Activated CD4-positive, alpha-beta T cell treated with anti-CD3 and anti-CD28 coated beads, Interleukin-2, Interleukin-6, amounts not matched to agents 100 ng/mL and 50 ng/mL, durations not matched to agents 16 hours and 8 hours (primary cell): ENCODE measurements at places on chromosomes 13 and 19.

- DNase-seq, result no peak
These were observed 107.1 kb downstream of the UBL3 start for GRCh38 chr13:29743201-29743786.

GRCh38 chr19:48010932-48011758 lies 16.7 kb downstream of the ELSPBP1 start:
- DNase-seq, result no peak

GRCh38 chr19:608155-609003 lies 18.7 kb downstream of the HCN2 start:
- no peak for DNase-seq

DNA sequence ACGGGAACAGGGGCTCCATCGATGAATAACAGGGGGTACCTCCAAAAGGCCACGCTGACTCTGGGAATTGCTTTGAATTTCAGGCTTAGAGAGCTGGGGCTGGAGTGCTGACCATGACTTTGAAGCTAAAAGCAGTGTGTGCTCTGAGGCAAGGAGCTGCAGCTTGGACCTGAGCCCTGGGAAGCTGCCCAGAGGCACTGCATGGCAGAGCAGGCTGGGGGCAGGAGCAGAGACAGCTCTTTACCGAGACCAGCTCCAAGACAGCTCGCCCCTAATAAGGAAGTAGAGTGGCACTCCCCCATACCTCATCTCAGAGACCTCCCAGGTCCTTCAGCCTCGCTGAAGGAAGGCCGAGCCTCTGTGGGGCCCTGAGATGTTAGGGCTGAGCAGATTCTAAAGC lies 200.2 kb downstream of the COL4A1 start:
- DNase-seq, result no peak

DNA sequence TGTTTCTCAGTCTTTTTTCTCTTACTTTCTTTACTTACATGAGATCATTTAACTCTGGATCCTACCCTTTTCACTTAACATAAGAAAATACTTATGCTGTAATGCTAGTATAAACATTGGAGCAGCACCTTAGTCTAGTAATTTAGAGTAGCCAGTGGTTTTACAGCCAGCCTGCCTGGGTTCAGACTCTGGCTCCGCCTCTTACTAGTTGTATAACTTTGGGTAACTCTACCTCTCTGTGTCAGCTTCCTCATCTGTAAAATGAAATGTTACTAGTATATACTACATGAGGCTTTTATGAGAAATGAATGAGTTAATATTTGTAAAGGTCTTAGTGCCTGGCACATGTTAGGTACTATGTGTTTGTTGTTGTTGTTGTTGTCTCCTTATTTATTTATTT lies 5.6 kb downstream of the CDADC1 start:
- peak; percentile 21 for DNase-seq

DNA sequence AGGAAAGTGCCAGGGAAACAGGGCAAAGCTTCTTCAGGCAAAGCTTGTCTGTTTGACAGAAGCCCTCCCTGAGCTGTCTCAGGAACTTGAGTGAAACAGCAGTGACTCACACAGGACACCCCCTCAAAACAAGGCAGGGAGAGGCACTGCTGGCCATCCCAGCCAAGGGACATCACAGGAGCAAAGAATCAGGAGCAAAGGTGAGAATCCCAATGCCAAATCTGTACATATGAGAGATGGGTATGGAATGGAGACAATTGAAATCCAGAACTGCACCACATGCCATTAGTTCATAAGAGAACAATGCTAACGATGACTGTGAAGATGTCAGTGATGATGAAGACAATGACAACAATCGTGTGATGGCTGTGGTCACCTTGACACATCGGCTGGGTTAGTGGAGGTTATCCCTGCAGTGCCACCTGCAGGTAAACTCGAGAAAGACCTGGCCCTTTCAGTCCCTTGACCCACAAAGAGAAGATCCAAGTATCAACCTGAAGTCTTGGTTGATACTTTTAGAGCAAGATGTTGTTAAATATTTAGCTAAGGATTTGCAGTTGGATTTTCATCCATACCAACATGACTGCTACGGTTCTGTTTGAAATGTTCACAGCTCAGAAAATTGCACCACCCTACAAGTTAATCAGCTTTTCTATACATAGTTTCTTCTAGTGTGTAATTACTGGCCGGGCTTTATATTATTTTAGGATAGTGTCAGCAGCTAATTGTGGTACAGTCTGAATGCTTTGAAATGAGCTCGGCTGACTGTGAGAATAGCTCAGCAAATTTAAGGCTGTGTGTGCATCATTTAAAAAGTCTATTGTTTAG lies 42.0 kb upstream of the IPO5 start:
- DNase-seq, result peak; percentile 23

DNA sequence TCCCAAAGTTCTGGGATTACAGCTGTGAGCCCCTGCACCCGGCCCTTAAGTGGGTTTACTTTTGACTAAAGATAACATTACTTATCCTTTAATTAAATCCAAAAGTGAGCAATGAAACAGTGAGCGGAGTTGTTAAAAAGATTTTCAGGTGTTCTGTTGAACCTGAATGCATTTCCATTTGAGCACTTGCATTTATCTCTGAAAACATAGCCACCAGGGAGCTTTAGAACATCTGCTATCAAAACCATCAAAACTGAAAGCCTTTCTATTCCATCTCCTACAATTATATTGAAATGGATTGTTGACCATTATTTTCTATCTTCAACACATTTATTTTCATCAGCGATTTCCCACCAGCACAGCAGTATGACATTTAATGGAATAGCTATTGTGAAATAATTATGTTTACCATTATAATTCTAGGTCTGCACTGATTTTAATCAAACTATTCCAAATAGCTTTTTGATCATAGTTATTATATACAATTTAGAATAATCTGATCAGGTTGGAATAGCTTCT lies 269.0 kb downstream of the FGF14 start:
- no peak for DNase-seq

- DNase-seq, result no peak
These were observed 15.0 kb upstream of the NAXD start for GRCh38 chr13:110600261-110600819.

DNA sequence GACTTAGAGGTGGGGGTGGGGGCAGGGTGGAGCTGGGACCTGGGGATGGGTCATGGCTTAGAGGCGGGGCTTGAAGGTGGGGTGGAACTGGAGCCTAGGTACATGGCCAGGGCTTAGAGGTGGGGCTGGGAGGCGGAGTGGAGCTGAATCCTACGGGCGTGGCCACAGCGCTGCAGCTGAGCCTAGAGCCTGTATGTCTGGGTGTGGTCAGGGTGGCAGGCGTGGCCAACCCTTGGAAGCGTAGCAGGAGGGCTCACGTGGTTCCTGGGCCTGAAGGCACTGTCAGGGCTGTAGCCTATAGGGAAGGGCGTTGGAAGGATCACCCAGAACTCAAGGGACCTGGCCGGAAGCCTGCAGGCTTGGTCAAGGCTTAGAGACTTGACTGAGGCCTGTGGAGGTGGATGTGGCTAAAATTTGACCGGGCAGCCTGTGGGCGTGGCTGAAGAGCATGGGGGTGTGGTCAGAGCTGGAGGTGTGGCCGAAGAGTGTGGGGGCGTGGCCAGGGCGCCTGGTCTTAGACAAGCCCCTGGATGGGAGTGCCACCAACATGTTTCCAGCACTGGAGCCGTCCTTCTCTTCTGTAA lies 24.3 kb downstream of the COLGALT1 start:
- peak; percentile 49 for DNase-seq

- no peak for DNase-seq
These were observed 78.3 kb downstream of the ELF1 start for GRCh38 chr13:40940841-40941240.

DNA sequence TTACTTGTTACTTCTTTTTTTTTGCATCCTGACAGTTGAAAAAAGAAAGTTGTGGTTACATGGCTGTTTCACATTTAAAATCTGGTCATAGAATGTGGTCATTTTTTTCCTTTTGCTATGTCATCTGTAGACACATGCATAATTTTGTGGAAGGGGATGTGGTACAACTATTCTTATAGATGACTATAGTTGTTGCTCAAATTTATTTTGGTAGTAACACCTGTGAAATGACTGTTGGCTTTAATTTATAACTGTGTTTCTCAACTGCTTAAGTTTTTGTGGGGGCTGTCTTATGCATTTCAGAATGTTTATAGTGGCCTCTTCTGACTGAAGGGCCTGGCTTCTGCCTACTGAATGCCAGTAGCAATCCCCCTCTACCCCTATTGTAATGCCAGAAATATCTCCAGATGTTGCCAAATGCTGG lies 130.5 kb downstream of the PAN3 start:
- DNase-seq, result peak; percentile 80

DNA sequence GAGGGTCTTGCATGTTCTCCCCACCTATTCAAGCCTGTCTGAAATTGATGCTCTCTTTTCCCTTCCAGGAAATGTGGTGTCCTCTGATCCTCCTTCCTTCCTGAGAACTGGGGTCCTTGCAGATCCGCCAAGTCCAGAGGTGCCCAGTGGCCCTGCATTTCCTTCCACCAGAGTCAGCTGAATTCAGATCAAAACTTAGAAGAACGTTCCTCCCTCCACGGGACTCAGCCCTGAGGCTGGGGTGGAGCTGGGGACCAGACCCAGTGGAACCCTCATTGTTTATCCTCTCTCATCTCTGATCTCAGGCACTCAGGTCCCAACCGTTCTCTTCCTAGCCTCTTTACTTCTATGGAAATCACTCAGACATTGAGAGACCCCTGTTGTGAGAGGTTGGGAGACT lies 477.3 kb downstream of the TSHZ3 start:
- DNase-seq, result no peak

DNA sequence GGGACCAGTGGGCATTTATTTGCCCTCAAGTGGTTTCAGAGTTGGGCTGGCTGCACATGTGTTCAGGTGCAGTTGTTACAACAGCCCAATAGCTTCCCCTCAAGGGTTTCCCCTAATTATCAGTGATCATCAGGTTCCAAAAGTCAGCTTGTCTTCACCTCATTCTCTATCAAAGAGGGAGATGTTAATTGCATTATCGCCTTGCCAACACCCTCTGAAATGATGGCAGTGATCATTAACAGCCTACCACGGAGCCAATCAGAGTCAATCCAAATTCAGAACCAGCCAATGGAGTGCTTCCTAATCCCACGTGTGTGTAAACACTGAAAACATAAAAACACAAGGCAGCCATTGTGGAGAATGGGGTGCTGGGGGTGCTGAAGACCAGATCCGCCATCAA lies 248.4 kb upstream of the ZNF507 start:
- DNase-seq, result no peak

DNA sequence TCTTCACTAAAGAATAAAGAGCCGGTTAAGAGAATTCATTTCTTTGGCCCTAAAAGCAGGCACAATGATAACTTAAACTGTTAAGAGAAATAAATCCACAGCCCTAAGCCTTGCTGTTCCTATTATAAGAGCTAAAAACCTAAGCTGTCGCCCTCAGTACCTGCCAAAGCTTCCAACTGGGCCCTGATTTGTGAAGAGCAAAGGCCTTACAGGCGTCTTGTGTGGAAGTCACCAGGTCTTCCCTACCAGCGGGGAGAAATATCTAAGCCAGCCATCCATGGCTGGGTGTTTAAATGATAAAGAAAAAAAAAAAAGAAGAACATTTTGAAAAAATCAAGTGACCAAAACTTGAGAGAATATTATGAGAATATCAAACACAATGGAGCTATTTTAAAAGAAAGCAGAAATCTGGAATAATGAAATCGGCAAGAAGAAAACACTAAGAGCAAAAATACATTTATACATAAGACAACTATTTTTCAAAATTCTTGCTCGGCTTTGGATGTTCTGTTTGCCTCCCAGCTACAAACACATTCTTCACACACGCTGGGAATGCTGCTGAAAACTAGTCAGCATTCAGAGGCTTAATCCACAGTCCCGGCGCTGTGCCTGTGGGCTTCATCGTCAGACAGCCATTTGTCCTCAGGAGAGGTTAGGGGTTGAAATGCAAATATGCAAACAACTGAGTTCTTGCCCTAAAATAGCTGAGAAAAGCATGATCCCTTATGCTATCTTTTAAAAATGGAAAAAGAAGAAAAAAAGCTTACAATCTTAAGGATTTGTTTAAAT lies 89.8 kb upstream of the LSM14A start:
- DNase-seq, result no peak

GRCh38 chr13:95783747-95784146 lies 106.8 kb downstream of the DNAJC3 start:
- DNase-seq, result no peak

DNA sequence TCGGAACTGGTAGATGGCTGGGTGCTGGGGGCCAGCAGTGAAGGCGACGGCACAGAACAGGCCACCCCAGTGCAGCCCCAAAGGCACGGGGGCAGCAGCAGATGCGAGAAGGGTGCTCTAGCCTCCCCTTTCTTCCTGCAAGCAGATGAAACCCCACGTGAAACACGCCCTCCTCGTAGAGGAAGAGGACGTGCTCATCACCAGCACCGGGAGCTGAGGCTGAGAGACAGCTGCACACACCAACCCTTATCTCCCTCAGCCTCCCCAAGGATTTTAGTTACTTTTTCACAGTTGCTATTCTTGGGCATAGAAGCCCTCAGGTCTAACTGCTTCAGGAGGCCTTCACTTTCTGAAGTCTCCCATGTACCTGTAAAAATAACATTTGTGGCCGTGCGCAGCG lies 11.9 kb downstream of the ZNF787 start:
- no peak for DNase-seq

GRCh38 chr13:88908961-88909441 lies 1237.8 kb downstream of the SLITRK5 start:
- DNase-seq, result no peak

DNA sequence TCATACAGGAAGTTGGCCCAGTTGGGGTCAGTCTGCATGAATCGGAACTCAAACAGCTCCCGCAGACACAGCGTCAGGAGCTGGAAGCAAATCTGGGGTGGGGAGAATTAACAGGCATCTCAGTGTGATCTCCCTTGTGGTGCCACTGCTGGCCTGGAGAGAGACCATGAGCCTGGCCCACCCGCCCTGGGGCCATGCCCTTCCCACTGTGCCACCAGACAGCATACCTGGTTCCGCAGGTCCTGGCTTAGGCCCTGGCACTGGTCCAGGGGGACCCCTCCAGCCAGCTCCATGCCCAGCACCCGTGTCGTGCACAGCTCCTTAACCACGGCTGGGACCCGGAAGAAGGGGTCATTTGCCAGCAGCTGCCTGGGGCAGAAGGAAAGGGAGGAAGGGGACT lies 9.6 kb upstream of the NUMBL start:
- DNase-seq, result no peak

GRCh38 chr13:34833562-34834182 lies 108.4 kb upstream of the NBEA start:
- DNase-seq, result no peak

DNA sequence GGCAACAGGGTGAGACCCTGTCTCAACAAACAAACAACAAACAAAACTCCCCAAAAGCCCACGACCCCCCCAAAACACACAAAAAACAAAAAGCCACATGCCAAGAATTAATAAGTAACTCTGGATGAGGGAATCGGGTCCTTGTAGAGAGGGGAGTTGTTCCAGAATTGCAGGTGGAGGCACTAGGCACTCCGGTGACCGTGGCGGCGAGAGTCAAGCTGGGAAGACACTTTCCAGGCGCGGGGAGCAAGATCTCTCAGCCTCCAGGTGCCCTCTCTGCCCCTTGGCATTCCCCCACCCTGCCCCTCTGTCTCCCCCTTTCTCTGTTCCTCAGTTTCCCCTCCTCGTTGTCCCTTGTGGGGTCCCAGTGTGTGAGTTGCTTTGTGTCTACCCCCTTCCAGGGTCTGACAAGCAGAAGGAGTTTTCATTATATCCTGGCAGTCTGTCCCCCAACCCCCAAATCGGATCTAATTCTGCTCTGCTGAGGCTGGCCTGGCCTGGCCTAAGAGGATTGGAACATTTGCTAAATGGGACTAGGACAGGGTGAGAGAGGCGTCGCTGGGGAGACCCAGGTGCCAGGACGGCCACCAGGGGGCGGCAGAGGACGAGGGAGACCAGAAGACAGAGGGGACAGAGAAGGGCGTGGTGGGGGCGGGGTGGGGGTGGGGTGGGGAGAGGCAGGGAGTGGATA lies 8.3 kb upstream of the CRX start:
- DNase-seq, result peak; percentile 87

- DNase-seq, result no peak
These were observed 863 bp downstream of the ZNF581 start for GRCh38 chr19:55644191-55644833.
